ENCODE measurements at places on chromosomes 3 and 15. TPM values are rescaled to one million over a fixed set of nuclear protein-coding genes. Genes with fewer than 3 reads are reported as not detected.

DNA sequence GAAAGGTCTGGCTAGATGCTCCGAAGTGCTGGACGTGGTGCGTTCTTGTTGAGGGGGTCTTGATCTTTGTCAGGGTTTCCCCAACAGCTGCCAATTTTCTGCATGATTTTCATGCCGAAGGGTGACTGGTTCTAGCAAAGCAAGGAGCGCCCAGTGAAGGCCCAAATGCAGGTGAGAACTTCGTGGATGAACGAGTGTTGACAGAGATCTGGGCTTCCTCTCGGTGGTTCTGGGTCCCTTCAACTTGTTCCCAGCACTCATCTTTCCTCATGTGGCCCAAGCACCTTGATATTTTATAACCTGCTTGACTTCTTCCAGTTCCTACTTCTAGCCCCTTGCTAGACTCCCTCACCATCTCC, 40.8 kb upstream of the TFRC start:
- no peak for DNase-seq

- no peak for DNase-seq
Observed at GRCh38 chr3:177771780-177772179, 574.5 kb upstream of the TBL1XR1 start.

GRCh38 chr3:149792452-149793270, at the start of gene ANKUB1:
ANKUB1 (minus strand) TSS chr3:149792554; CDS start chr3:149792366, 188 bp downstream.
- DNase-seq, result no peak

GPR62 gene
- 0.13 TPM for total RNA-seq

DNA sequence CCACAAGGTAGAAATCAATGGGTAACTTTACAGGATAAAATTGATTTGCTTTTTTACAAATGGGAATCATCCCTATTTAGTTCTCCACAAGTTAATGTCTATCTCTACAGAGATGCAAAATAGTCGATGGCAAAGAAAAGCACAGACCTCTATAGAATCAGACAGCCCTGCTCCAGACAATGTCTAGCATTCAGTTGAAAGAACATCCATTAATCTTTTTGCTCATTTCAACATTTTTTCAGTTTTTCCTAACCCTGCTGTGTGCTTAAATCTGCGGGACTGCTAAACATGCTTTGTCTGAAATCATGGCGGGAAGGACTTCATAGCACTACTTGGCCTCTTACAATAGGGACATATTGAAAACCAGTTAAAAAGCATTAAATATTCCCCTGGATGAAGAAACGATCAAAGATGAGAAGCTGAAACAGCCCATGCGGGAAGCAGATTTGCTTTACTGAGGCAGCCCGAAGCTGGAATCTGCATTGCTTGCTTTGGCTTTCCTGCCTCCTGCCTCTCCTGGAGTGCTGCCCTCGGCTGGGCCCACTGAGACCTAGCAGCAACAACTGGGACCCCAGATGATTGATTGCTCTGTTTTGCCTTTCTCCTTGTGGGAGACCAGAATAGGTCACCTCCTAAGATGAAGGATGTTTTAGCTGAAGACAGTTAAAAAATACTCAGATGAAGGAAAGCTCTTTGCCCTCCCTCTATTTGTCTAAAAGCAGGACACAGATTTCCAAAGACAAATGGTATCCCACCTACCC, 38.5 kb upstream of the RASGRP1 start:
- DNase-seq, result no peak

DNA sequence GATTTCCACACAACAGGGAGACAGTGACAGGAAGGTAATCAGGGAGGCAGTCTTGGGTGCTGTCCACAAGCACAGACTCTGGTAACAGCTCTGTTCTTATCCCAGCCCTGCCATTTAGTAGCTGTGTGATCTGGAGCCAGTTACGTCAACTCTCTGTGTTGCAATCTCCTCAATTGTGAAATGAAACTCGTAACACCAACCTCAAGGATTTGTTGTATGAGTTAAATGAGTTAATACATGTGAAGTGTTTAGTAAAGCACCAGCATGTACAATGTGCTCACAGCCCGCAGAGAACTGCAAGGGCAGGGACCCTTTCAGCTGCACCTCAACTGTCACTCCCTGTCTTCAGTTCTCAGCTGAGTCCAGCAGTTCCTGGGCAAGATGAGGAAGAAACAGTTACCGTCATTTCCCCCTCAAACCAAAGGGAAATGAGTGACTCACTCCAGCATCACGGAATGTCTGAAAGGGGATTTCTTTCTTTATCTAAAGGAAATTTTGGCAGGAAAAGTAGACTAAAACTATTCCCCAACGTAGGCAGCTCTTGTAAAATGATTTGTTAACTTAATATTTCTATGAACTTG, 39.9 kb upstream of the MB21D2 start:
- no peak for DNase-seq

SLC7A14 gene
- total RNA-seq, result 0.04 TPM

PAK6 gene
- 0.31 TPM for total RNA-seq

DNA sequence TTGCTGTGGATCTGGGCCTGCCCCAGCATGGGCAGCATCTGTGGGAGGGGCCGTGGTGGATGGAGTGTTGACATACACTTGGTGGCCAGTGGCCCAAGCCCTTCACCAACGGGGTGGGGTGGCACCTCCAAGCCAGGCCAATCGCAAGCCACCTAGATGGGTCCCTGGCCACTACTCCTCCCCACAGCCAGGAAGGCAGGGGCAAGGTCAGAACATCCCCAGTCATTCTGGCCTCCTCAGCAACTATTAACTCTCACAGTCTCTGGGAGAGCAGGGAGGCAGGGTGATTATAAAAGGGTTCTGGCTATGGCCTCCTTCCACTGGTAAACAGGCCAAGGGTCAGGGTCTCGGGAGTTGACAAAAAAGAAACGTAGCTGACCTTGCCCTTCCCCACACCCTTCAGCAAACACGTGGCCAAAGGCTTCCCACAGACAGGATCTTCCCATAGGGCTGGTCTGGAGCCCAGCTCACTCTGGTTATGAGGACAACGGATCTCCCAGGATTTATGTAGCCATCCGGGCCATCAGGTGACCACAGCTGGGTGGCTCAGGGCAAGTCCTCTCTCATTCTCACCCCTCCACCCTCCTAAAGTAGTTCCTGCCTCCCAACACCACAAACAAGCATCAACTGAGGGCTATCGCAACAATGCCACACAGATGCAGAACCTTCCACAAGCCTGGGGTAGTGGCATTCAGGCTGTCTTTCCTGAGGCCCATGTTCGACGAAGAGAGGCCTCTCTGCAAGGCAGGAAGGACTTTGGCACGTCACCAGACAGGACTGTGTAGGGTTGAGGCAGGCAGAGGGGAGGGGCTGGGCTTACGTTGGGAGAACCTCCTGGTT, 18.9 kb downstream of the TLE3 start:
- no peak for DNase-seq

- no peak for DNase-seq
Observed at GRCh38 chr3:115498898-115499297, 124.4 kb upstream of the GAP43 start.

DNA sequence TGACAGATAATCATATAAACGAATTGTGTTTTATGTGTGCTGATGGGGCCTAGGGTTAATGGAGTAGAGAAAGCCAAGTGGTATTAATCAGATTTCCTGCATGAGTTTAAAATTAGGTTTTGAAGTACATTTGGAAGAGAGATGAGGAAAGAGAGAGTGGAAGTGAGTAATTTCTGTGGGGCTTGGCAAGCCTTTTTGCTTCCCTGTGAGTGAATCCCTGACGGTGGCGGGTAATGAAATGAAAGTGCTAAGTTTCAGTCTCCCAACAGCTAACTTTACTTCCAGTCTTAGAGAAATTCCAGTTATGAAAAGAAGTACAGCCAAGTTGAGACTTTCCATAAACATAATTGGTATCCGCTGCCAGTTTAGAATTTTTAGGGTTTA, 139.4 kb downstream of the BBX start:
- DNase-seq, result no peak

- no peak for DNase-seq
Observed at GRCh38 chr3:115922681-115923347, 299.5 kb downstream of the GAP43 start.

- no peak for DNase-seq
Observed at GRCh38 chr15:23629234-23629805, 18.3 kb downstream of the MAGEL2 start.

GRCh38 chr3:185934174-185934557, 3.6 kb downstream of the TRA2B start:
- DNase-seq, result no peak

SAXO2 gene
- 2.0 TPM for total RNA-seq

DNA sequence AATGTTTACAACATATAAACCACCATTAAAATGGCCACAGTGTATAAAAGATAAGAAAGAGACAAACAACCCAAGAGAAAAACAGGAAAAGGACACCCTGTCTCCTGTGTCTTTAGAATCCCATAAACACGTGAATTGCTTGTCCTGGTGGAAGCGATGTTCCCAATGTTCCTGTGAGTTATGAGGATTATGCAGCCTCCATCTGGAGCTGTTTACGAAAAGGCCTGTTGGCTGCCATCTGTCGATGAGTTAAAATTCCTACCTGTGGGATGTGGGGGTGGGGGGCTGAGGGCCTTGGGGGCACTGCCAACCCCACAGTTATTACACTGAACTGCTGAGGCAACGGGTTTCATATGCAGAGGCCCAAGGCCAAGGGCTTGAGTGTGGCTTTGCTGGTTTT, 13.6 kb downstream of the NISCH start:
- DNase-seq, result no peak

SH2D7 gene
- not detected for total RNA-seq

DNA sequence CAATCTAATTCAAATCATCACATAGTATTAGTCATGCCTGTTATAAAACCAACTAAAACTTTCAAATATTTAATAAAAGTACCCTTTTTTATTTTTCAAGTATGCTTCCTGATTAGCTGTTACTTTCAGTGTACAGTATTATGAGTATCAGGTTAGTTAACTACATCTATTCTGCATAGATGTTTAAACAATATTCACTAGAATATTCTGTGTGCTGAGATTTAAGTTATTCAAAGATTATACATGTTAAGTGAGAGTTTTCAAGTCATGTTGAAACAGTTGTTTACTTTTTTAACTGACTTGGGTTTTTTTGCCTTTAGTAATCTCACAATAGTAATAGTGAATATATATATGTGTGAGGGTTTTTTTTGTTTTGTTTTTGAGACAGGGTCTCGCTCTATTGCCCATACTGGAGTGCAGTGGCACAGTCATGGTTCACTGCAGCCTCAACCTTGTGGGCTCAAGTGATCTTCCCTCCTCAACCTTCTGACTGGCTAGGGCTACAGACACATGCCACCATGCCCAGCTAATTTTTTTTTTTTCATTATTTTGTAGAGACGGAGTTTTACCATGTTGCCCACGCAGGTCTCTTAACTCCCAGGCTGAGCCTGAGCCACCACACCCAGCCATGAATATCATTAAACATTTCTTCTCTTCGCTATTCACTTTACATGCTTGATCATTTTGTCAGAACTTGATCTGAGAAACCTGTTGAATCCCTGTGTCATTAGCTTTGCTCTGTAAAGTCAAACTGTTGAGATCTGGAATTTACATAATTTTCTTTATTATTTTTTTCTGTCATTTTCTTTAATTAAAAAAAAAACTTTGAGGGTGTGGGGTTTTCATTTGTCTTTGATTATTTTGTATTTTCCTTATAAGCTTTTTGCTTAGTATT, 286.2 kb upstream of the UBE2E1 start:
- no peak for DNase-seq

DNA sequence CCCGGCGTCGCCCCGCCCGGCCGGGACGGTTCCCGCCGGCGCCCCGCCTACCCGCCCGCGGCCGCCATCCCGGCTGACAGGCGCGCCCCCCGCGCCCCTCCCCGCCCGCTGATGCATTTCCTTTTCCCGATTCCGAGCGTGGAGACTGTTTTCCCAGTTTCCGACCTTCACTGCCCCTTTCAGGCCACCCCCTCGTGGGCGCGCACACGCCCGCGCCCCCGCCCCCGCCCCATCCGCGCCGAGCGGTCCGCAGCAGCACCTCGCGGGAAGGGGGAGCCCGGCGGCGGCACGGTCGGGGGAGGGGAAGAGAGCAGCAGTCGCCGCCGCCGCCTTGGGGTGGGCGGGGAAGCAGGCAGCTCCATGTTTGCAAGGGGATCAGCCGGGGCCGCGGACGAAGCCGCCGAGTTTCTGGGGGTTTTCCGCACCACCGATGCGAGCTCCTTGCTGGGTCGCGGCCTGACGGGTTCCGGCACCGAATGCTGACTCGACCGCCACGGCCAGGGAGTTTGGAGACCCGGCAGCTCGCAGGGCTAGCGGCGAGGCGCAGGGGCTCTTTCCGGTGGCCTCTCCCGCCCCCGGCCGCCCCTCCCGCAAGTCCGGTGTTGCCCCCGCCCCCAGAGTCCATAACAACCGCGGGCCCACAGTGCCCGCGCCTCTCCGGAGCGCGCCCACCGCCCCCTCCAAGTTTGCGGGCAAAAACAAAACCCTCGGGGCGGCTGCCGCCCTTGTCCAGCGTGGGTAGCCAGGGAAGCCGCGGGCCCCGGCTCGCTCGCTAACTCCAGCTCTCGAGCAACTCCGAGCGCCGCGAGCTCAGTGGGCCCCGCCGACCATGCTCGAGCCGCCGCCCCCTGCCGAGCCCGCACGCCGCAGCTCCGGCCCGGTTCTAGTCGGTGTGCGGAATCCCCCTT, 3.2 kb upstream of the SIN3A start:
- DNase-seq, result peak; percentile 85

PLXNB1 gene
- 121 TPM for total RNA-seq

- DNase-seq, result no peak
Observed at GRCh38 chr3:183313764-183314163, 60.7 kb downstream of the B3GNT5 start.

DNA sequence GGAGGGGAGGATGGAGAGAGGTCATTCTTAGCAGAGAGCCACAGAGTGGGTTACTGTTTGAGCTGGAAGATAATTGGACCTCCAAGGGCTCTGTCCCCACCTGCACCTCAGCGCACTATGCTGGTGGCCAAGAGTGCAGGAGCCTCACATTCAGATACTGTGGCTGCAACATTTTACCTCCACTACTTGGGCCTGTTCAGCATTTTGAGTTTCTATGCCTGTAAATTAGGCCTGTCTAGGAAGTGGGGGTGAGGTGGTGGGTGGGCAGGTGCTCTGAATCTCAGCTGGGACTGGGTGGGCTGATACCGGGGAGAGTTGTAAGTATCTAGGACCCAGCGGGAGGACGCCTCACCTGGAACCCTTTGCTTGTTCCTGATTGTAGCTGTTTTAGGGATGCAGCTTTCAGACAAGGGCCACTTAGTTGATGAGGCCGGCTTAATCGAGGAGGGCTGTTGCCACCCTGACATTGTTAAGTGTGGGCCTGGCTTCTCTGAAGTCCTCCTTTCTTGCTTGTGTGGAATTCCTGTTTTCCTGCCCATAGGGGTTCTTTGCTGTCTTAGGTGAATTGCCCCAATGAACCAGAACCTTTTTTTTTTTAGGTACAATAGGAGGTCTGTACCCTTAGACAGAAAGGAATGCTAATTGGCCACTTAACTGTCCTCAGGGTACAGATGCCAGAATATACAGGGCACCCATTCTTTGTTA, 83.8 kb downstream of the SMAD3 start:
- DNase-seq, result peak; percentile 27

ZCWPW2 gene
- 3.3 TPM for total RNA-seq

FBN1 gene
- total RNA-seq, result 135 TPM

DNA sequence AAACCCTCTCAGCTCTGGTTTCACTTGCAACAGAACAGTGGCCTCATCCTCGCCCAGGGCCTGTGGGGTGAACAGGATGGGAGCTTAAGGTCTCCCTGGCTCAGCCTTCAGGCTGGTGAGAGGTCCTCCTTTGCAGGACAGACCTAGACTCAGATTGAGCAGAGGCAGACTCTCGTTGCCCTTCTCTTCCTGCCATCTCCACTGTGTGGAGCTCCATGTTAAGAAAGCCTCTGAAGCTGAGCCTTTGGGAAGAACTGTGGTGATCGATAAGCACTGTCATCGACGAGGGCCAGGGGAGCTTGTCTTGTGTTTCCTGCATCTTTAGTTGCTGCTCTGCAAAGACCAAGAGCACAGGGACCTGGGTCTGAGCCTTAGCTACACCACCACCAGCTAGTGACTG, 37.8 kb upstream of the GRIP2 start:
- DNase-seq, result no peak

Measured in sciatic nerve (tissue), 2 donors.